DMS 273 treated with DMSO at 0.1 percent for 48 hours (cell line): ENCODE measurements at places on chromosomes 3 and 15.
A peak's percentile ranks its signal among the peaks of the same experiment; 100 is the strongest.

DNA sequence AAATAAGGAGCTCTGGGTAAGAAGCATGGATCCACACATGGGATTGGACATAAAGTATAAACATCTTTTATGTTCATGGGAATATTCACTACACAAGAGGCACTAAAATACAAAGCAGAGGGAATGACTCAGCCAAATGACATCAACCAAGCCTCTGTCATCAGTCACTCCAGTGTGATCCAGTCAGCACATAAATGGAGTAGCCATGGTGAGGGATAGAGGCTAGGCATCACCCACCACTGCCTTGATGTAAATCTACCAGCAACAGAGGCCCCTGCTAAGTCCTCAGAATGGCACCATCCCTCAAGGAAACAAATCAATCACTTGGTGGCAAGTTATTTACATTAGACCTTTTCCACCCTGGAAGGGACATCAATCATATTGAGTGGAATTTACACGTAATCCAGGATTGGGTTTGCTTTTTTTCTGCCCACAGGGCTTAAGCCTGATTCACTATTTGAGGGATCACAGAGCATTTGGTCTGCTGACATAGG lies 27.2 kb downstream of the VEPH1 start:
- DNase-seq: no peak

DNA sequence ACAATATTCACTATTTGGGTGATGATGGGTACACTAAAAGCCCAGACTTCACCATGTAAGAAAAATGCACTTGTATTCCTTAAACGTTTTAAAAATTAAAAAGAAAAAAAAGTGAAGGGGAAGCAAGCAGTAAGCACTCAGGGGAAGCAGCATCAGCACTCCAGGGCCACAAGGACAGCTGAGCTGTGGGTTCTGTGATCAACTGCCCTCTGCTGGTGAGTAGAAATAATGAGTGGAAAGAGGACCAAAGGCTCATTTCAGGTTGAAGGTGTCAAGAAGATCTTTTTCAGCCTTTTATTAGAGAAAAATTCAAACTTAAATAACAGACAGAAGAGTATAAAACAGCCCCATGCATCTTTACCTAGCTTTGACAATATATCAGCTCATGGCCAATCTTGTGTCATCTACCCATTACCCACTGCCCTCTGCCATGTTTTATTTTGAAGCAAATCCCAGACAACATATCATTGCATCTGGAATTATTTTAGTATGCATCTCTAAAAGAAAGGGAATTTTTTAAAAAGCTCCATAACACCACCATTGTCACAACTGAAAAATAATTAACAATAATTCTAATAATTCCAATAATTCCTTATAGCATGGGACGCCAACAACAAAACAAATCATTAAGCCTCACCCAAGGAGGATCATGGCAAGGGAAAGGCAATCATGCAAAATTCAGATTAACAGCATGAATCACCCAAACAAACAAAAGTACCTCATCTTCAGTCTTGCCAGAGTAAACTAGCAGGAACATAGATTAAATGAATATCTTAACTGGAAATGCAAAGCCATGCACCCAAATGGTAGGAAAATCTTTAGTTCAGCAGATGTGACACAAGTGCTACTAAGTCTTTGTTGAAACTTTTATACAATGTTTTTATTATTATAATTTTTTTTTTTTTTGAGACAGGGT lies 42.5 kb downstream of the TAMM41 start:
- DNase-seq: peak; percentile 7

DNA sequence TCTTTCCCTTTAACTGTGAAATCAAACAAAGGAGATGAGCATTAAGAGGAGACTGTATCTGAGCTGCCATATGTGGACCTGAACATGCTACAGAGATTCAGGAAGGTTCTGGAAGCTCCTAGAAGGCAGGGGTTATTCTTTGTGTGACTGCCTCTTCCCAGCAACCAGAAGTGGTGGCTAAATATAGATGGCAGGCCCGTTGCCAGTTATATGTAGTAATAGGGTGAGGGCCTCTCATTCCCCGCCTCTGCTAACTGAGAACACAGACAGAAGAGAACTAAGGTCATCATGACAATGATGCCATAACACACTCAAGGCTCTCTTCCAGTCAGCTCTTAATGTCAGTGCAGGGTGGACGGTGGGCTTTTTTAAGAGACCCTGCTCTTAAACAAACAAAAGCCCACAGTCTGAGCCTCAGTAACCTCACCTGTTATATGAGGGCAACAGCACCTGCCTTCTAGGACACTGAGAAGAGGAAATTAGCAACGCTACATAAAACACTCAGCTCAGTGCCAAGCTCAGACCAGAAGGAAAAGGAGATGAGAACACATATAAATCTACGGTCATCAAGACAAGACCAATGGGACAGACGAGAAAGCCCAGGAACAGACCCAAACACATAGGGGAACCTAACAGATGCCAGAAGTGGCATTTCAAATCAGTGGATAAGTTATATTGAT lies 22.3 kb downstream of the CFAP92 start:
- no peak for DNase-seq

- DNase-seq: no peak
Measured at GRCh38 chr15:33277689-33278088, 33.1 kb upstream of the RYR3 start.

- DNase-seq: no peak
Measured at GRCh38 chr15:66404122-66404521, 17.4 kb downstream of the MAP2K1 start.

- DNase-seq: no peak
Measured at GRCh38 chr3:194715022-194715800, 29.5 kb downstream of the FAM43A start.

DNA sequence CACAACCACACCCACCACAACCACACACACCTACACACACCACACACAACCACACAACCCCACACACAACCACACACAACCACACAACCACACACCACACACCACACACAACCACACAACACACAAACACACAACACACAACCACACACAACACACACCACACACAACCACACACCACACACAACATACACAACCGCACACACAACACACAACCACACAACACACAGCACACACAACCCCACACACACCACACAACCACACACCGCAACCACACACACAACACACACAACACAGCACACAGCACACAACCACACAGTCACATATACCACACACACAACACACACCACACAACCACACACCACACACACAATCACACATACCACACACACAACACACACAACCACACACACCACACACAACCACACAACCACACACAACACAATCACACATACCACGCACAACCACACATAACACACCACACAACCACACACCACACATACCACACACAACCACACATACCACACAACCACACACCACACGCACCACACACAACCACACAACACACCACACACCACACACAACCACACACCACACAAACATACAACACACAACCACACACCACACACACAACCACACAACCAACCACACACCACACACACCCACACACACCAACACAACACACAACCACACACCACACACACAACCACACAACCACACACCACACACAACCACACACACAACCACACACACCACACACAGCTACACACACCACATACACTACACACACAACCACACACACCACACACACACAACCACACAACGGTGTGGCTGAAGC lies 23.7 kb downstream of the CPN2 start:
- no peak for DNase-seq

DNA sequence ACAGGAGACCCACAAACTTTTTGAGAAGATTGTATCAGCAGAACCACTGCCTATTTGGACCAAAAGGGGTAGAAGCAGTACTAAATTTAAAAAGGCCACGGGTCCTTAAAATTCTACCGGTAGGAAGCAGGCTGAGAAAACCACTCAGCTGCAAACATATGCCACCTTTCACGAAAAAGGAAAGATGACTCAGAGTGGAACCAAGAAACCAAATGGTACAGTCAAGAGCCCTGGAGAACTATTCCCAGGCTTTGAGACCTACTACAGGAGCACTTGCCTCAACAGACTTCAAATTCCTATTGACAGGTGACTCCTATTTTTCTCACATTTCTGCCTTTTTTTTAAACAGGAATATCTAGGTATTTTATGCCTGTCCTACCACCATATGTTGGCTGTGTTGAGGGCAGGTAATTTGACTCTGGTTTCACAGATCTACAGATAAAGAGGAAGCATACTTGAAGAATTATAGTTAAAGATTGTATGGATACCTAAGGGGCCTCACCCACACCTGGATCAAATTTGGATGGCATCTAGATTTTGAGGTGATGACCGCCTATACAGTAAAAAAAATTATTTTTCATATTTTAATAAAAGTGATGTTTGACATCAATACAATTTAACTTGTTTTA lies 10.1 kb downstream of the GOLIM4 start:
- peak; percentile 84 for DNase-seq

GRCh38 chr3:79200456-79200855 lies 567.3 kb downstream of the ROBO1 start:
- DNase-seq: no peak

DNA sequence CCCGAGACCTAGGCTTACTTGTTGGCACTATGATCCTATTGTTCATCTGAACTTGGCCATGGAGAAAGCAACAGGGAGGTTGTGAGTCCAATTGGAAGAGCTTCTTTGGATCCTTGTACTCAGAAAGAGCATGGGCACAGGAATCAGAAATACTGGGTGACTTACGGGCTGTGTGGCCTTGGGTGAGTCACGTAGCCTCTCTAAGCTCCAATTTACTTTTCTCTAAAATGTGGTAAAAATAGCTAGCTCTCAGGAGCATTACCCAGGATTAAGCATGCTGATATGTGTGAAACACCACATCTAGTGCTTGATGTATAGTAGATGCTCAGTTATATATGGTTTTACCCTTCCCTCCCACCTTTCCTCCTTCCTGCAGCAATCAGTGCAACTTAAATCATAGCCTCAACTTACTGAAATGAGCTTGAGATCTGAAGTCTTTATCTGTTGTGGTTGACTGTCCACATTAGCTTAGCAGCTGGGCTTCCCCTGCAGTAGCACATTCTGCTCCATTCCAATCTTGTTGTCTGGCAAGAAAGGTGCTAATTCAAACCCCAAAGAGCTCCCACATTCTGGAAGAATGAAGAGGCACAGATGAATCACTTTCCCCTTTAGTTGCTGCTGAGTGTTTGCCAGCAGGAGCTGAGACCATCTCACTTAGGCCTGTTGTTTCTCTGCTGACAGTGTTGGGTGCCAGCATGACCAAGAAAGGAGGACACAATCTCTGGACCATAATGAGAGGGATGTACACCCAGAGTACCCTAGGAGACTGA lies 299.1 kb upstream of the TRIM42 start:
- no peak for DNase-seq

- DNase-seq: no peak
Measured at GRCh38 chr3:102235679-102236078, 199.1 kb upstream of the ZPLD1 start.

DNA sequence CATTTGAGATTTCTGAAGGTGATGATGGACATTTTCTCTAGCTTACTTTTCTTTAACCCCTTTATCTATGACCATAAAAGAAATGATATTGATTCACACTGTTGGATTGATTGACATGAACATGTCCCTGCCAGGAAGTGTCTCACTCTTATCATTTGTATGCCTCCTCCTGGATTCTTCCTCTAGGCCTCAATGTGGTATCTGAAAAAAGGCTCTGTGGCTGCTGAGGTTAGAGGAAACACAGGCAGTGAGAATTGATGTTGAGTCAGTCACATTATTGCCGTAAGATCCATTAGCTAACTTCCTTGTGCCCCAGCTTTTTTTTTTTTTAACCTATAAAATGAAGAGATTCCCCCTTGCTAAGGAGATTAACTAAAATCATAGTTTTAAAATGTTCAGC lies 8.0 kb upstream of the THRB start:
- DNase-seq: no peak

DNA sequence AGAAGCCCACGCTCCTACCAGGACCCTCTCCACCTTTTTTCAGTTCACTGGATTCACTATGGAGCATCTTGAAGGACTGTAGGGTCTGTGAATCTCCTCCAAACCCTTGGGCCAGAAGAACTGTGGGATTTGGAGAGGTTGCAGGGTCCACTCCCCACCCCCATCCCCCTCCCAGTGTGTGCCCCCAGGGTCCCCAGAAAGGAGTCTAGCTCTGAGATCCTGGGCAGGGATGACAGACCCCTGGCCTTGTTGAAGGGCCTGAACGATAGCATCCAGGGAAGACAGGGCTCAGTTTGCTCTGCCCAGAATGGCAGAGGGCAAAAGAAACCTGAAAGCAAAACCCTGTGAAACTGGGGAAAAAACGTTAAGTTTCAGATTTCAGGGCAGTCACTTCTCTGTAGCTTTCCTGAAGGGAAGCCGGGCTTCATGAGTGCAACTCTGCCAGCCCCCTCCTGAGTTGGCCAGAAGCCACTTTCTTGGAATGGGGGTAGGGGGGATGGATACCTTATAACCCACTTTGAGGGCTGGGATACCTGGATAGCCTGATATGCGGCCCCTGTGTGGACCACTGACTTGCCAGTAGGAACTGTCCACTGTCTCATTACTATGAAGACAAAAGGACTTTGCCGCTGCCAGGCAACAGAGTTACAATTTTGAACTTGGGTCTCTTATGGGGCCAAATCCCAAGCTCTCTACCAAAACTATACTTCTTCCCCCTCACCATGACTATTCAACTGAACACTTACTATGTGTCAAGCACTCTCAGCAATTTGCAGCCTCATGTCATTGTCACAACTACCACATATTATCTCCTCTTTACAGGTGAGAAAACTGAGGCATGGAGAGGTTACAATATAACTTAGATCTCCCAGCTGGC lies 1.6 kb upstream of the CISH start:
- DNase-seq: no peak

DNA sequence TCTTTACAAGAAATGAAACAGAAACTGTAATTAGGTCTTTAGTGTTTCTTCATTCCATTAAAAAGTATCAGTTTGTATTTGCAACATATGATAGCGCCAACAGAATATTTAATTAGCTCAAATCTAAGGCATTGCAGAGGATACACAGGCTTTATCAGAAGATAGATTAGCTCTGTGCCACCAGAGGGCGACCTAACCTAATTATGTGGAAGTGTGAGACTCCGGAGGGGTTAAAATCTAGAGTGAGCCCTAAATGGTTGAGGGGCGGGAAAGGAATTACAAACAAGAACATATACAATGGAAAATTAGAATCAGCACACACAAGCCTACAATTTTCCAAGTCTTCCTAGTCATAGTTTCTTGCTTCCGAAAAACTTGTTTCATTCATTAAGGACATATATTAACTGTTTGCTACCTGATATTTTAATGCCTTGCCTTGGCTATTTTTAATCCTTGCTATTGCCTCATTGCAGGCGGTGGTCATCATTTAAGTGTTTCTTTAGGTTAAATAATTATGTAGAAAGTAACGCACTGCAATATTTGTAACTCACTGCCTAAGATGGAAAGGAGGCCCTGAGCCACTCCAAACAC lies 18.0 kb upstream of the RYR3 start:
- DNase-seq: peak; percentile 10

GRCh38 chr15:31262901-31263671 lies 63.5 kb upstream of the KLF13 start:
- DNase-seq: no peak

DNA sequence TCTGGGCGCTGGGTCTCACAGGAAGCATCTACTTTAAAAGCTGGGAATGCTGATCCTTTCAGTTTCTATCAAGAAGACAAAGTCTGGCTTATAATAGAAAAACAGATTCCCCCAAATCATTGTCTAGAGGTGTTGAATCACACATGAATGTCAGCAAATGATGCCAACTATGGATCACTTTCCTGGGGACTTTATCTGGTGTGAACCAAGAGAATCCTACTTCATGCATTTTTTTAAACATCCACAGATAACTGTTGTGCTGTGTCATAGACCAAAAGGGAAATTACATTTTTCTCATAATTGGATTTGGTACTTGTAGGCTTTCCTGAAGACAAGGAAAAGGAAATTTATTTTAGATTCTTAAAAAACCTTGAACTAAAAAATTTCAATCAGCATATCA lies 132.7 kb downstream of the CD47 start:
- no peak for DNase-seq

GRCh38 chr3:176055836-176056235 lies 1141.4 kb downstream of the TBL1XR1 start:
- no peak for DNase-seq
